ENCODE measurements at places on chromosomes 1 and 21.

DNA sequence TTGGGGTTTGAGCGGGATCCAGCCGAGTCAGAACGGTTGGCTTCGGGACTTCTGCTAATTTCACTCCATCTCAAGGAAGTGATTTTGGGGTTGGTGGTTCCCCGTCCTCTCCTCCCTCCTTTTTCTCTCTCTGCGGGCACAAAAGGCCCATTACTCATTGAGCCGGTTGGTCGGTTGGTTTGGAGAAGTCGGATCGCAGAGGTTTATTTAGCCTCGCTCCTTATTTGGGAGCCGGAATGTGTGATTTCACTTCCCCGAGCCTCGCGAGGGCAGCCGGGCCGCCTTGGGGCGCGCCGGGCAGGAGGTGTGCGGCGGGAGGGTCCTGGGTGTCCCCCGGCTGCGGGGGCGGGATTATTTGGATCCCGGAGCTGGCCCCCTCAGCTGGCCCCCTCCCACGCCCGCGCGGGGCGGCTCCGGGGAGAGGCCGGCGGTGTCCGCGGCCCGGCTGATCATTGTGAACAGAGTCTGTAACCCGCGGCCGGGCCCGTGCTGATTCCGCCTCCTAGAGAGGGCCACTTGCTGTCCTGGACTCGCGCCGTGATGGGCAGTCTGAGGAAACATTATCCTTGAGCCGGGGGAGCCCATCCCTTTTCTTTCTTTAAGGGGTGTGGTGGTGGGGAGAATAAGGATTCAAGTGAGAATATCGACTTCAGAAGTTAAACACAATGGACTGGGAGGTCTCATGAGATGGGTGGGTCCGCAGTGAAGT lies 1.2 kb downstream of the MAPKAPK2 start:
- no peak for DNase-seq

- no peak for DNase-seq
Observed at GRCh38 chr1:244599937-244600350, 53.0 kb upstream of the DESI2 start.

DNA sequence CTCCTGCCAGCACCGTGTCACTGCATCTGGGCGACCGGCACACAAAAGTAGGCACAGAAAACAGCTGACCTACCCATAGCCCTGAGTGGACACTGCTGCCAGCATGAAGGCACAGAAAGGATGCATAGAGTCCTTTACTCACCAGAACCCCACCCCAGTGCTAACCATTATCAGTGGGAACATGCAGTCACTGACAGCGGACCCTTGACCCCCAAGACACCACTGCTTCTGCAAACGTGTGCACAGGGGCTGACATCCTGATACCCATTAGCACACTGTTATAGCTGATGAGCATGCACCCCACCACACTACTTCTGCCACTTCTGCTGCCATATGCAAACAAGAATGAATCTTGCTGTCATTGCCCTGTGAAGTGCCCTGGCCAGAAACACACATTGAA lies 953.0 kb upstream of the NCAM2 start:
- no peak for DNase-seq

DNA sequence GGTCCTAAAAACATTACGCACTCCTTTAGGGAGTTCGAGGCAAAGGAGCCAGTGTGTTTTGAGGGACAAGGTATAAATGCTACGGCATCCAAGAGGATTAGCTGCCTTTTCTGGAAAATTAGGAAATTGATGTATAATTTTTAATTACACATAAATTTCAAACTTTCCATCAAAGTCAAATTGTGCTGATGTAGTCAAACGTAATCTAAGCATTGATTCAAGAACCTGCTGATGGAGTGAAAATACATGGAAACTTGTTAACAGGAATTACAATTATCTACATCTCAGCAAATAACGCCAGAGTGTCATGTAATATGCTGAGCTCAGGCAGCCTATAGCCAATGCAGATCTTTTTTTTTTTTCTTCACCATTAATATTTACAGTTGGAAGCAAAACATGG lies 194.5 kb downstream of the CRB1 start:
- DNase-seq: no peak

DNA sequence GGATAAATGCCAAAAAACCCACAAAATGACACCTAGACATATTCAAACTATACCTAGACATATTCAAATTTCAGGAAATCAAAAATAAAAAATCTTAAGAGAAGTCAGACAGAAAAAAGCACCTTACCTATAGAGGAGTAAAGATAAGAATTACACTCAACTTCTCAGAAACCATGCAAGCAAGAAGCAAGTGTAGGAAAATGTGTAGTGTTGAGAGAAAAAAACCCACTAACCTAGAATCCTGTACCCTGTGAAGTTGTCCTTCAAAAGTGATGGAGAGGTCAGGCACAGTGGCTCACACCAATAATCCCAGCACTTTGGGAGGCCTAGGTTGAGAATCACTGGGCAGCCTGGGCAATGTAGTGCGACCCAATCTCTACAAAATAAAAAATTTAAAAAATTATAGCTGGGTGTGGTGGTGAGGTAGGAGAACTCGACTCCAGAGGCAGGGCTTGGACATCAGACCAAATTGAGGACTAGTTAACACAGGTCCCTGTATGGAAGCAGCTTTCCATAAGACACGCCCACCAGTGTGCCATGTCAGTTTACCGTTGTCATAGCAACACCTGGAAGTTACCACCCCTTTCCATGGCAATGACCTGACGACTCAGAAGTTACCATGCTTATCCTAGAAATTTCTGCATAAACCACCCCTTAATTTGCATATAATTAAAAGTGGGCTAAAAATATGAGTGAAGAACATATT lies 20.7 kb downstream of the PDIK1L start:
- DNase-seq: no peak

DNA sequence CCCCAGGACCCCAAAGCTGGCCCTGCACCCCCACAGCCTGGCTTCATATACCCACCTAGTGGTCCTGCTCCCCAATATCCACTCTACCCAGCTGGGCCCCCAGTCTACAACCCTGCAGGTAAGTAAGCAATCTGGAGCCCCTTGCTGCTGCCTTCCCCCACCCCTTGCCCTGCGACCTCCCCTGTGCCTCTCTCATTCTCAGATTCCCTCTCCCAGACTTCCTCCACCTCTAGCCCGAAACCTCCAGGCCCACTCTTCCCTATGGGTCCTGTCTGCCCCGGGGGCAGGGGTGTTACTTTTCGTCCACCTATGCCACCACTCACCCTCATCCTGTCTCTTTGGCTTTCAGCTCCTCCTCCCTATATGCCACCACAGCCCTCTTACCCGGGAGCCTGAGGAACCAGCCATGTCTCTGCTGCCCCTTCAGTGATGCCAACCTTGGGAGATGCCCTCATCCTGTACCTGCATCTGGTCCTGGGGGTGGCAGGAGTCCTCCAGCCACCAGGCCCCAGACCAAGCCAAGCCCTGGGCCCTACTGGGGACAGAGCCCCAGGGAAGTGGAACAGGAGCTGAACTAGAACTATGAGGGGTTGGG lies 2.9 kb downstream of the SHISA4 start:
- DNase-seq: no peak

- DNase-seq: no peak
Observed at GRCh38 chr1:230501242-230501641, 75.1 kb upstream of the PGBD5 start.

- no peak for DNase-seq
Observed at GRCh38 chr1:59017501-59018231, 233.8 kb upstream of the JUN start.

DNA sequence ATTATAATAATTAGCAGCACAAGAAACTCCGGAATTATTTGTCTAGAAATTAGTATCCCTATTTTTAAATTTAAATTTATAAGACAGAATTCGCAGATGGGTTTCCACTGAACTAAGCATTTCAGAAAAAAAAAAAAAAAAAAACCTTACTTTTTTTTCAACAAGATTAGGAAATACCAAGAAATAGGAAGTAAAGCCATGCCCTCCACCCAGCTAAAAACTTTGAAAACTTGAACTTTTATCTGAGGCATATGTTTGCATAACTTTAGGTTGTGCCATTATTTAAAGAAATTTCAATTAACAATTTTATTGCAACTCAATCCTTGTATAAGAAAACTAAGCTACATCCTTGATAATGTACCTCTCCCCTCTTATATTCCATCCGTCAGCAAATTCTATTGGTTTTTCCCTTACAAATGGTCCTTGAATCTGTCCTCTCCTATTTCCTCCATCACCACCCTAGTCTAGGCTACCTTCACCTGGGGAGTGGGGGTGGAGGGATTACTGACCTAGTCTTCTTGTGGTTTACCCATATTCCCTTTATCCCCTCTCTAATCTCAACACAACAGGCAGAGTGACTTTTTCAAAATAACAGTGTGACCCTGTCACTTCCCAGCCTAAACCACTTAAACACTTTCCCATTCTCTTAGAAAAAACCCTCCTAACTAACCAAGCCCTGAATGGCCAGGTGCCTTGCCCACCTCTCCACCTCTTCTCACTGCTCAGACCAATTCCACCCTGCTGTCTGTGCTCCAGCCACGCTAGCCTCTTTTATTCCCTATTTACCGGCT lies 1.4 kb upstream of the EVI5 start:
- no peak for DNase-seq

DNA sequence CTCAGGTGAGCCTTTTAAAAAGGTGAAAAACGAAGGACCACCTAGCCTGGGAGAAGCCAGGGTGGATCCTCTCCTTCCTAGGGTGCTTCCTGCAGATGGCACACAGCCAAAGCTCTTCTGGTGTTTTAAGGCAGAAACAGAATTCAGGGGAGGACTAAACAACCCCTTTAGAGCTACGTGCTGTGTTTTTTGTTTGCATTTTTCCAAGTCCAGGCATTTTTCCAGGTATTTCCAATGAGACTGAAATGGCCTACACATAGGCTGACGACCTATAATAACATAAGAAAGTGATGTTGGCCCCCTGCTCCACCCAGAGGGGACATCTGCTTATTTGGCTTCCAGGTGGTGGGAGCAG lies 83.8 kb downstream of the CAPZB start:
- no peak for DNase-seq

- DNase-seq: no peak
Observed at GRCh38 chr1:206062464-206062863, 9.5 kb downstream of the RHEX start.

GRCh38 chr1:93321720-93322119 lies 24.0 kb upstream of the DR1 start:
- no peak for DNase-seq

DNA sequence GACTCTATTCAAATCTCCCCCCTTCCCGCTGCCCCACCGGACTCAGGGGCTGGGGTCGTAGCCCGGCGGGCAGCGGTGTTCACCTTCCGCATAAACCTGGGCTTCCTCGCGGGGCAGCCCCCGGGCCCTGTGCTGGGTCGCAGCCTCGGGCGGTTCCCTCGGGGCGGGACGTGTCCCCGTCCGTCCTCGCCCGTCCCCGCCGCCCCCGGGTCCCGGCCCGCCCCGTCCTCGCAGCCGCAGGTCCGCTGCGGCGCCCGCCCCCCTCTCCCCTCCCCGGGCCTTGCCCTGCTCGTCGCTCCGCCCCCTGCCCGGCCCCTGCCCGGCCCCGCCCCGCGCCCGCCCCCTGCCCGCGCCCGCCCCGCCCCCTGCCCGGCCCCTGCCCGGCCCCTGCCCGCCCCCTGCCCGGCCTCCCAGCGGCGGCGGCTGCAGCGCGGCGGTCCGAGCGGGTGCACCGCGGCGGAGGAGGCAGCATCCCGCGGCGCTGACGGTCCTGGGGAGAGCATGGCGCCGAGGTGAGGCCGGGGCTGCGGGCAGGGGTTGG lies at the start of gene COL18A1:
Gene COL18A1 (plus strand): TSS at position 436 of the 541 bp plus-strand sequence. CDS start 66 bp downstream, at position 502.
- DNase-seq: no peak

DNA sequence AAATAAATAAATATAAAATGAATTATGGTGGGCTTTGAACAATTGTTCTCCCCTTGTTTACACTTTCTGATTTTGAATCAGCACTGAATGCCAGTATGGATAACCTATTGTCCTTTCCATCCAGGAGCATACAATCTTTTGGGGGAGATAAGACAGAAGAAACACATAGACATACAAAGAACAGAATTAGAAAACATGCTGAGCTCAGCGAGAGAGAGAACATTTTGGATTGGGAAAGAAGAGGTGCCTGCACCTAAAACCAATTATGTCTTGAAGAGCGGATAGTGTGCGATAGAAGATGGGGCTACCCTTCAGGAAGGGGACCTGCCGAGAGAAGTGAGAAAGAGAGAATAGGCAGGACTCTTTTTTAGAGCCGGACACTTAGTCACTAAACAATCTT lies 6.6 kb downstream of the PGM1 start:
- DNase-seq: no peak

- no peak for DNase-seq
Observed at GRCh38 chr1:246037832-246038231, 469.2 kb downstream of the SMYD3 start.

DNA sequence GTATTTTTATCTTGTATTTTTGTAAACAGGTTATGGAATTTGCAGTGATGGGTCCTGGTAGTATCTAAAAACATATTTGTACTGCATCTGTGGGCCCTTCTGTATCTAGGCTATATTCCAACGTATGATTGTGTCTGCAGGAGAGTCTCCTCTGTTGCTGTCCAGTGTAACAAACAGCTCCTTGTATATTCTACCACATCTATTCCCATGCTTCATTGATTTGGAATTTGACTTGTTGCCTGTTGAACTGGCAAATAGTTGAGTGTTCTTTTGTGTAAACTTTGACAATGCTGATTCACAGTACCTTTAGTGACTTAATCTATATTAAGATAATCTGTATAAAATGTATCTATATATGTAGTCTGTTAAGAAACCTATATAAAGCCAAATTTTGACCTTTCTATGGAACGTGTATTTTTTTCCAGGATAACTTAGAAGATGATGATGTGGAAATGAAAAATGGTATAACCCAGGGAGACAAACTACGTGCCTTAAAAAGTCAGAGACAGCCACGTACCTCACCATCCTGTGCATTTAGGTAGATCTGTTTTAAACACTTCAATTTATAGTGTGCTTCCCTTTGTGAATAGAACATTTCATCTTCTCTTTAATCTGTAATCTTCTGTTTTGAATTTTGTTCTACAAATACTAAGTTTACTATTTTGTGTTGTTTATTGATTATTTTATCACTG lies 43.4 kb upstream of the GPR88 start:
- DNase-seq: no peak

GRCh38 chr1:117821774-117822482 lies 107.5 kb downstream of the GDAP2 start:
- no peak for DNase-seq

GRCh38 chr1:201870397-201870796 lies 18.3 kb upstream of the SHISA4 start:
- no peak for DNase-seq

DNA sequence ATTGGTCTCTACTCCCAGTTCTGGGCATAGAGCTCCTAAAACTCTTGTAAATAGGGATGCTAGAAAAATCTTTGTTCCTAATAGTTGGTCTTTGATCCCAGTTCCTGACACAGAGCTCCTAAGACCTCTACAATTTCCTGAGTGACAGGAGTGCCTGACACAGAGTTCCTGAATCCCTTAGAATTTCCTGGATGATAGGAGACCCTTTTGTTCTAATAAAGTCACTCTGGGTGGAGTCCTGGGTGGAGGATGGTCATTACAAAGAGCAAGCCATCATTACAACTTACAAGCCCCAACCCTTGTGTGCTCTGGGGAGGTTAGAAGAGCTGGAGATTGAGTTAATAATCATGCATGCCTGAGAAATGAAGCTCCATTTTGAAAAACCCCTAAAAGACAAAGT lies 58.4 kb downstream of the ZZZ3 start:
- DNase-seq: no peak

Data from stimulated activated CD8-positive, alpha-beta memory T cell treated with anti-CD3 and anti-CD28 coated beads, Interleukin-15, amount 100 ng/mL, for 24 hours (primary cell).